H4 (cell line): ENCODE measurements at places on chromosomes 7 and 10.

DNA sequence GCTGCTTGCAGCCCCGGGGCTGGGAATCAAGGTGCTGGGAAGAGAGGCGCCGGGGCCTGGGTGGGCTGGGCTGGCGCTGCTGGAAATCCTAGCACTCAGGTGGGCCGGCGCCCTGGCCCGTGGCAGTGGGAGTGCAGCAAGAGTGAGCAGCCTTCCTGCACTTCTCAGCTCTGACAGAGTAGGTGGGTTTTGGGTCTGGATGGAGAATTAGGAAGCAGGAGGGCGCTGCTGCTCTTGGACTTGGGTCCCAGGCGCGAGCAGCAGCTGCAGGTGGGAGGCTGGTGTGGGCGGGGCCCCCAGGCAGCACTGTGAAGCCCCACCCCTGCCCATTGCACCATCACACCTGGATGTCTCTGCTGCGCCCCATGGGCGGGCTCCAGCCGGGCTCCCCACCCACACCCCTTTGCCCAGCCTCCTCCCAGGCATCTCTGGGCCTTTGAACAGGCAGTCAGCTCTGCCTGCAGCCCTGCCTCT is 6.0 kb downstream of the BRI3 start:
- DNase-seq, result no peak

GRCh38 chr7:66896441-66896840 is 24.6 kb upstream of the TMEM248 start:
- DNase-seq, result no peak

- no peak for DNase-seq
Measured at GRCh38 chr10:14823966-14824365, 13.9 kb downstream of the CDNF start.

DNA sequence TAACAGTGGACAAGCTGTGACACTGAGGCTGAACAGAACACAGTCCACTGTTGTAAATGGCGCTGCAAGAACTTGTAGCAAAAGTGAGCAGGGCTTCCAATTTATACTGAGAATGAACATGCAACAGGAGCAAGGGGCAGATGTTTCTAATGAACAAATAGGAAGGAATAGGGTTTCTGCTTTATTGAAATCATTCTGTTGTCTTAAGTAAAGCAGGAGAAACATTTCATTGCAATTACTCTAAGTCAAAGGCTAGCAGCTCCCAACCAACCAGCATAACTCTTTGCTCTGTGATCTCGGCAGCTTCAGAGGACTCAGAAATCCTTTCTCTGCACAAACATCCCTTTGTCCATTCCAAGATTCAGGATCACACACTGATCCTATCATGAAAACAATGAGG is 236.2 kb upstream of the PRSS58 start:
- no peak for DNase-seq

DNA sequence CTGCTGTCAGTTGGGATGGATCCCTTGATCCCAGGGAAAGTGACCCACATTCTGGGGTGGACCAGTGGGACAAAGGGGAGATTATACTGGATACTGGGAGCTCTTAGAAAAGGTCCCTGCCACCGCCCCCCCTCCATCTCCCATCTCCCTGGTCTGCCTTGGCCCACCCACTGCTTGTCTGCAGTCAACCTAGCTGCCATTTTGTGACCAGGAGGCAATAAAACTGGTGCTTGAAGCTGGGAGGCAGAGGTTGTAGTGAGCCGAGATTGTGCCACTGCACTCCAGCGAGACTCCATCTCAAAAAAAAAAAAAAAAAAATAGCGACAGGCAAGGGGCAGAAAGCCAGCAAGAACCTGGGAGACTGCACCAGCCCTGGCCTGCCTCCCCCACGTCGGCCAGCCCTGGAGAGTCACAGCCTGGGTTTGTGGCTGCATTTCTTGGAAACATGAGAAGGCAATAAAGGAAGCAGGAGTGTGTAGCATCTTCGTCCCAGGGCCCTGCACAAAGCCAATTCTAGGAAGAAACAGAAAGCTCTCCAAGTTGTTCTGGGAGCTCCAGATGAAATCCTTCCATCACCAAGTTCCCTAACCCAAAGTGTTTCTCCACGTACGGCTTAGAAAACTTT is 4.7 kb upstream of the ARPC1B start:
- DNase-seq, result peak; percentile 88

- no peak for DNase-seq
Measured at GRCh38 chr10:70981171-70981836, 92.9 kb upstream of the PCBD1 start.

- no peak for DNase-seq
Measured at GRCh38 chr10:129514568-129515451, 47.8 kb downstream of the MGMT start.

DNA sequence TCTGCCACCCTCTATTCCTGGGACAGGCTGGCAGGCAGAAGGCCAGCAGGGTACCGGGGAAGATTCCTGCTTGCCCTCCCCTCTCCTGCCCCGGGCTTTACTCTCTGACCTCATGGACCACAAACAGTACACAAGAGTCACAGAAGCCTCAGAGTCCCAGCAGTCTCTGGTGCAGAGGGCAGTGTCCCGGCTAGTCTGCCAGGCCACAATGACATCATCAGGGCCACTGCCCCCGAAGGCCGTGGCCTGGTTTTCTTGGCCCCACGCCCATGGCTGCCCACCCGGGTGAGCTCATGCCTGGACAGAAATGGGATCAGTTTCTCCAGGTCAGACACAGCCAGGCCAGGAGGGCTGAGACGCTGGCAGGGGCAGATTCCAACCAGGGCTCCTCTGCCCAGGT is 91.9 kb downstream of the MYL10 start:
- DNase-seq, result no peak

DNA sequence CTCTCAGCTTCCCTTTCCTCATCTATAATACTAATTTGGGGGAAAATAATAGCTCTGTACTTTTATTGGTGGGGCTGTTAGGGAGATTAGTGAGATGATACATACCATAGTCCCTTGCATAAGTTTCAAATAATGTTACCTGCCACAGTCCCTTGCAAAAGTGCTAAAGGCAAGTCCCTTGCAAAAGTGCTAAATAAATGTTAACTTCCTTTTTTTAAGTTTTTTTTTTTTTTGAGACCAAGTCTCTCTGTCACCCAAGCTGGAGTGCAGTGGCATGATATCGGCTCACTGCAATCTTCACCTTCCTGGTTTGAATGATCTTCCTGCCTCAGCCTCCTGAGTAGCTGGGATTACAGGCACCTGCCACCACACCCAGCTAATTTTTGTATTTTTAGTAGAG is 43.4 kb upstream of the SRGN start:
- no peak for DNase-seq

- DNase-seq, result no peak
Measured at GRCh38 chr10:52283174-52283573, 30.9 kb upstream of the DKK1 start.

- no peak for DNase-seq
Measured at GRCh38 chr10:88136712-88137111, 273.3 kb downstream of the PTEN start.

- DNase-seq, result no peak
Measured at GRCh38 chr10:127923646-127924045, 16.7 kb downstream of the PTPRE start.

GRCh38 chr7:142391191-142391992 is 133.5 kb upstream of the PRSS58 start:
- DNase-seq, result peak; percentile 40

DNA sequence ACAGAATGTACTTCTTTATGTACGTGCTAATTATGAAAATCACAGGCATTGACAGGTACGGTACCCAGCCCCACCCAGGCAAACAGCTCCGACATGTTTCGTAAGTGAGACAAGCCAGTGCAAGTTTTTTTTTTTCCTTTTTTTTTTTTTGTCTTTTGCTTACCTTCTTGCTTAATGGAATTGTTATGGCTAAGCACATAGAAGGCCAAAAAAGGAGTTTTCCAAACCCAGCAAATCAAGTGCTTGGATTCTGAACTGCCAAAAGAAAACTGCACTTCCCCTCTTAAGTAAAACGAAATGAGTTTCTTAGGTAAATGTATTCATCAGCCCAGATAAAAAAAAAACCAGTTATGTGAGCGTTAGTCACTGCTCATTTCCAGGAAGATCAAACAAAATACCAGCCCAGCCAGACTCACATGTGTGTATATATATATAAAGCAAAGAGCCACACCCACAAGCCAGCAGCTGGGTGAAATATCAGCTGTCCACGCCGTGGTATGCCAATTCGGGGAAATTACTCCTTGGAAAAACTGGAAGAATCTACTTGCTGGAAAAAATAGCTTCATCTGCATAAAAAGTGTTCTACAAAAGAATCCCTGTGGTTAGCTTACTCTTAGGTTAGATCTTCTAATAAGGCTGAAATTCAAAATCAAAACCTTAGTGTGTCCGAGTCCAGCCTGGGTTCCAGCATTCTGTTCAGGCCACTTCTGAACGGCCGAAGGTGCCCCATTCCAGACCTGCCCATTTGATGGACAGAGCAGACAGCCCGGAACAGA is 8.0 kb downstream of the KLF6 start:
- DNase-seq, result peak; percentile 85

DNA sequence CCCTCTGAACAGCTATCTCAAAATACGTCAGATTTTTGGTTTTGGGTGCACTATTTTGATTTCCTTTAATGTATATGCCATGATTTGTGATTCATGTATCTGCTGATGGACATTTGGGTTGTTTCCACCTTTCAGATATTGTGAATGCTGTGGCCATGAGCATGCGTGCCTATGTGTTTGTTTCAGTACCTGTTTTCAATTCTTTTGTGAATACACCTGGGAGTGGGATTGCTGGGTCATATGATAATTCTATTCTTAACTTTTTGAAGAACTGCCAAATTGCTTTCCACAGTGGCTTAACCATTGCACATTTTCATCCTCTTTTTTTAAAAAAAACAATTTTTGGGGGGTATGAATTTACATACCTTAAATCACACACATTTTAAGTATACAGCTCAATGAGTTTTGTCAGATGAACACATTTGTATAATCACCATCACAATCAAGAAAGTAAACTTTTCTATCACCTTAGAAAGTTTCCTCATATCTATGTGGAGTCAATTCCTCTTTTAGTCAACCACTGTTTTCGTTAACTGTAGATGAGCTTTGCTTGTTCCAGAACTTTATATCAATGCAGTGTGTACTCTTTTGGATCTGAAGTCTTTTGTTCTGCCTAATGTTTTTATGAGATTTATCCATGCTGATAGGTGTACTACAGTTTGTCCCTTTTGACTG is 36.9 kb downstream of the CYP26A1 start:
- DNase-seq, result no peak

DNA sequence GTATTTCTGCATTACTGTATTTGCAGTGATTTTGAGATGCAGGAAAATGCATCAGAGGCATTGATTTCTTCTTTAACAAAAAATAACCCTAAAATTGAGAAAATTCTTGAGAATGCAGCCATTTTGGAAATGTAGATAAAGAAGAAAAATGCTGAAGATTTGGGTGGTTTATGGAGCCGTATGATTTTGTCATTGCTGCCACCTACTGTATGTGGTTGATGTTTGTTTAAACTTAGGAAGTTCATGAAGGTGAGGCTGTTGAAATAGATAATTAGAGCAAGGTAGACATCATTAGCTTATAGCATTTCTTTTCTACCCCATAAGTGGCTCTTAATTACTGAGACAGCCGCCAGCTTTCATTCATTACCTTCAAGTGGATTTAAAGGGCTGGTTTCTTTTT is 92.1 kb upstream of the SAMD8 start:
- peak; percentile 29 for DNase-seq

- no peak for DNase-seq
Measured at GRCh38 chr10:84214046-84214572, 11.2 kb downstream of the LRIT2 start.

GRCh38 chr10:99232360-99232999 is 3.2 kb downstream of the HPSE2 start:
- no peak for DNase-seq

DNA sequence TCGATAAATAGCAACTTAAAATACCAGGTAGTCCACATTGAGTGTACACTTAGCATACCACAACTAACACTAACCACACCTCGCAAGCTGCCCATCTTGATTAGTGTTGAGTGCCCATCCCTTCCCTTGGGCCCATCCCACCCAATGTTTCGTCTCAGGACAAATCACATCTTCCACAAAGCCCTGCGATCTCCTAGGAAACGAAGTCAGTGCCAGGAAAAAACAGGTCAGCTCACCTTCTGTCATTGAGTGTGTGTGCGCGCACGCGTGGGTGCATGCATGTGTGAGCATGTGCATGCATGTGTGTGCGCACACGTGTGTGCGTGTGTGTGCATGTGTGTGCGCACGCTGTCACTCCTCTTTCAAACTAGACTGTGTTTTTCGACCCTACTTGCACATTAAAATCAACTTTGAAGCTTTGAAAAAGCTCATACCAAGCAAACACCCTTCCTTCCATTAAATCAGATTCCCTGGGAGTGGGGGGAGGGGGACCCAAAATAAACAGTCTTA is 48.8 kb upstream of the OPALIN start:
- DNase-seq, result no peak

DNA sequence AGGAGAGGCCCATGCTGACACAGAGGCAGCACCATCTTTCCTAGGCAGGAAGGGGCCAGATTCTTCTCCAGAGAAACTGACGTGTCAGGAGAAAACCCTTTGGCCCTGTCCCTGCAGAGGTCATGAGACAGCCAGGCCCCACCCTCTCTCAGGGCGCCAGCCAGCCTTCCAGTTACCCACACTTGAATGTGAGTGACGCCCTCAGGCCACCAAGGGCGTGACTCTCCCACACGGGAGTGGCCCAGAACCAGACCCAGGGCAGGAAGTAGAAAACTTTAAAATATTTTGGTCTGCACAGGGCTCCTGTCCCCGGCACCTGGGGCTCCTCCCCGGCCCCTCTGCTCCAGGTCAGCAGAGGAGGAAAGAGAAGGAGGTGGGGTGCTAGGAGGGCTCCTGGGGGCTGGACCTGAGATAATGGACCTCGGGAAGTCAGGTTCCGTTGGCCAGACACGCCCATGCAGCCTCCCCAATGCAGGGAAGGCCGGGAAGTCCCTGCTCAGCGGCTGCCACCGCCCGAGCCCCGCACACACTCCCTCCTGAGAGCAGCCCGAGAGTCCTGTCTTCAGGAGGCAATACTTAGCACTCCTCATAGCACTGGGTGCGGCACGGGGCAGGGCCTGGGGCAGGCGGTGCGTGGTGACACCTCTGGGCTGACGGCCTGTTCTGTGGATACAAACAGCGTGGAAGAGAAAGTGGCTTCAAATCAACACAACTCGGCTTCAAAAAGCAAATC is 67.0 kb upstream of the CFAP46 start:
- DNase-seq, result peak; percentile 42

- no peak for DNase-seq
Measured at GRCh38 chr7:150862356-150862755, 10.0 kb downstream of the AOC1 start.

GRCh38 chr7:8260871-8261694 is 884 bp downstream of the ICA1 start:
- DNase-seq, result no peak
